ENCODE measurements at places on chromosomes 2 and 18.

GRCh38 chr2:138670734-138671133 lies 109.5 kb downstream of the NXPH2 start:
- DNase-seq = no peak

- DNase-seq = no peak
These were observed 243.7 kb downstream of the NDUFA10 start for GRCh38 chr2:239781454-239781853.

- no peak for DNase-seq
These were observed 104.4 kb upstream of the IL1R2 start for GRCh38 chr2:101887328-101887727.

DNA sequence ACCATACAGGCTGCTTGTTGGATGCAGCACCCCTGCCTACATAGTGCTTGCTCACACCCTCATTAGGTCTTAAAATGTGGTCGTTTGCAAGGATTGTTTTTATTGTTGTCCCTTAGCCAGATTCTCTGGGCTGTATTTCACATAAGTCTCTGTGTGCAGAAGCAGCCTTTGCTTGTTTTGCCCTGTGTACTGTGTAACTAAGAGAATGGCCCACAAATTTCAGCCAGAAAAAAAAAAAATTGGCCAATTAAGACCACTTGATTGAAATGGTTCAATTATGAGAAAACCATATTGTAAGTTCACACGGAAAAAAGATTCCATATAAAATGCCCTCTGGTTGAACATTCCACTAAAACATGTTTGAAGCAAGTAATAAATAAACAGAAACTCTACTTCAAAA lies 377.1 kb upstream of the SOX11 start:
- DNase-seq = no peak

DNA sequence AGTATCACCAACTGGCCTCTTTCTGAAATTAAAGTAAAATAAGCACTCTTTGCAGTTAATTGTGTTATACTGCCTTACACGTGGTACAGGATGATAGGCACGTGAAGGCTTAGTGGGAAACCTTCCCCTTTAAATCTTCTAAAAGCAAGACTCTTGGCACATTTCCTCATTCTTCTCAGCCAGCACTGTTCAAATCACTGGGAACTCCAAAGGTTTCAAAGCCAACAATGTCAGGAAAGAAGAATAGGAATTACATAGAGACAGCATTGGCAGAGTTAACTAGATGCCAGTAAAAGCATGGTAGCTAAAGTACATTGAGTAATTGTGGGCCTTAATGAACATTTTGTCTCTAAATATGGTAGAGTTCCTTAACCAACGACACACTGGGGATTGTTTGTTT lies 96.4 kb downstream of the DTNA start:
- no peak for DNase-seq

DNA sequence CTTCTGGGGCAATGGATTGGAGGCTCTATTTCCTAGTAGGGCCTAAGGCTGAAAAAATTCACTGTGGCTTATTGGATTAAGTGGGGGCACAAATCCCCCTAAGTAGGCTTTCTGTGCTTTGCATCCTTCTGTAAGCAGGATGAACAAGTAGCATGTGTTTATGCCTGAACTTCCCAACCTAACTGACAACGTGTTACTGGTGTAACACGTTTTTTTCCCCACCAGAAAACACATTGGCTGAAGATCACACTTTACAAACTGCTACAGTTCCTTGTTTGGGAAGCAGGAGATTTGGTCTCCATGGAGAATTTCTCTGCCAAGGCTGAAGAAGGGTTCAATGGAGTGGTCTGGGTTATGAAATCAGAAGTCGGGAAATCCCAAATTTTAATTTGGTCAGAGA lies 7.2 kb upstream of the ITGA6 start:
- DNase-seq = no peak

GRCh38 chr18:79960921-79961526 lies 3.4 kb upstream of the HSBP1L1 start:
- no peak for DNase-seq

- no peak for DNase-seq
These were observed 129.4 kb upstream of the DAPL1 start for GRCh38 chr2:158665536-158666302.

GRCh38 chr2:240202586-240202985 lies 62.1 kb upstream of the OTOS start:
- no peak for DNase-seq

DNA sequence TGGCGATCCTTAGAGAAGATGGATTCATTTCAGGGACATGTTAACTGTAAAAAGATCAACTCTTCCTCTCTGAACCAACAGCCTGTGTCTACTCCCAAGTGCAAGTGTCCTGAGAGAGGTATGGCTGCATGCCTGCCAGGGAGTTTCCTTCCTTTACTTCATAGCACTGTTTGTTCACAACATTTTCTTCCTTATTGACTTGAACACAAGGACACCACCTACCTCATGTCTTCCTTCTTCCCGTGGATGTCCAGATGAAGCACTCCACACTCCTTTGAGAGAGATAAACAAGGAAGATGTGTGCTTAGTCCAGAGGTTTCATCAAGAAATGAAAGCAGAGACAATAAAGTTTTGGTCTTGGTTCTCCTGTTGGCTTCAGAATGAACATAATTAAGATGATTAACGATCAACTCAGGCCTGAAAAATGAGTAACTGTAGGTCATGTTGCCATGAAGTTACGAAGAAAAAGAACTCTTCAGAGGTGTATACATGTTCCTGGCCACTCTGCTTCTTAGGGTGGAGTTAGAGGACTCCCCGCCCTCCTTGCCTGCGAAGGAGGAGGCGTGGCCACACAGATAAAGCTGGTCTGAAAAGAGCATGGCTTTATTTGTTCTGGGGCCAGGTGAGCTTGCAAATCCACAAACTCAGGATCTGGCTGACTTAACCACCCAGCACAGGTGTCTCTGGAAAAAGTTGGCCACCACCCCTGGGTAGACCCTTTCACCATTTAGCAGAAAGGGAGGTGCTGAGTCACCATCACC lies 155.0 kb upstream of the KCTD1 start:
- no peak for DNase-seq

- no peak for DNase-seq
These were observed 592.0 kb downstream of the LRRTM4 start for GRCh38 chr2:76930056-76930744.

GRCh38 chr18:72410399-72410798 lies 133.7 kb downstream of the CBLN2 start:
- no peak for DNase-seq

GRCh38 chr2:7016601-7017211 lies 99.5 kb downstream of the RNF144A start:
- DNase-seq = no peak

GRCh38 chr18:55634545-55634944 lies 46.6 kb upstream of the TCF4 start:
- no peak for DNase-seq

- no peak for DNase-seq
These were observed 9.5 kb downstream of the ASB18 start for GRCh38 chr2:236254674-236255073.

Measured in germinal center (tissue), 1 donor.